ENCODE measurements at places on chromosomes 12 and 14.

- no peak for DNase-seq
Measured at GRCh38 chr12:89357297-89357730, 5.0 kb upstream of the DUSP6 start.

- no peak for DNase-seq
Measured at GRCh38 chr12:110763583-110763982, 20.9 kb upstream of the PPP1CC start.

GRCh38 chr12:43931187-43931586 lies 95.3 kb downstream of the TMEM117 start:
- no peak for DNase-seq

GRCh38 chr14:77270361-77271112 lies 469 bp downstream of the NGB start:
- no peak for DNase-seq

DNA sequence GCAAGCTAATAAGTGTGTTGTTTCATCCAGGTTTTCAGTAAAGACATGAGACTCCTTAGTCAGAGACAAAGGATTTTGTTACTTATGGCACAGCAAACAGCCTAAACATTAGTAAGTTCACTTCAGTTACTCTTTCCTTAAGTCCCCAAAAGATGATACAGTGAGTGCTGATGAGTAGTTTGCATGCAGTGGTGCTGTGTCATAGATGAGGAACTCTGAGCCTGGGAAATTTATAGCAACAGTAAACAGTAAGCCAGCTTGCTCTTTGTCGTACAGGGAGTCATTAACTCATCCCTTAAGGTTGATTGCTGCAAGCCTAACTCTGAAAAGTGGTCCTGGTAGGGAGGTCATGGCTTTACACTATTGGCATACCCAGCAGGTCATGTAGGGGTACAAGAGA lies 208.6 kb upstream of the OR4E1 start:
- no peak for DNase-seq

GRCh38 chr14:50926851-50927386 lies 17.4 kb downstream of the PYGL start:
- DNase-seq: no peak

DNA sequence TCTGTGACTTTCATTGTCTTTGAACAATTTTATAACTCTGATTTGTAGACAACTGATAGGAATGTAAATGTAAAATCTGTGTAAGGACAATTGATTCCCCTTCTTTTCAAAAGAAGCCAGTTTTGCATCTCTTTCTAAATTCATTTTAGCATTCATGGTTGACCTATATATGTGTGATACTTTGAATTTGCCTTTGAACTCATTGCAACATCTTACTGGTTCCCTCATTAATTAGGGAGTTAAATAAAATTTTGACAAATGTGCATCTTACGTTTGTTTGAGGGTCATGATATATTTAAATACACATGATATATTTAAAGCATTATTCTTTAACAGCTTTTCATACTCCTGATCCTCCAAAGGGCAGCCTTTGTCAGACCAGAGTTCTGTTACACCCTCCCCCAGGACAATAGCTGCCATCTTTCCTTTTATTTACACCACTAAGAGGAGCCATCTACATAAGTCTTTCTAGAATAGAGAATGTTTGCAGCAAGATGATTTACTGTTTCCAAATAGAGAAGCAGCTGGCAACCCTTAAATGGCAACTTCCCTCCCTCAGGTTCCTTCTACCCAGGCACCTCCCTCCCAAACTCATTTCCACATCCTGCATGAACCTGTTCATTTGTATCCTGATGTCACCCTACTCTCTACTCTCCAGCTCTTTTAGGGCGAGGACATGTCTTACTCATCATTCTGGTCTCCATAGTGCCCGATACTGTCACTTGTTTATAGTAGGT lies 40.2 kb upstream of the APPL2 start:
- DNase-seq: no peak

- DNase-seq: no peak
Measured at GRCh38 chr12:44101475-44101874, 265.6 kb downstream of the TMEM117 start.

GRCh38 chr14:95504135-95505029 lies 12.1 kb downstream of the SYNE3 start:
- DNase-seq: no peak

GRCh38 chr14:27836386-27836785 lies 930.2 kb upstream of the FOXG1 start:
- no peak for DNase-seq

GRCh38 chr12:89733579-89734201 lies 25.1 kb upstream of the ATP2B1 start:
- DNase-seq: no peak

DNA sequence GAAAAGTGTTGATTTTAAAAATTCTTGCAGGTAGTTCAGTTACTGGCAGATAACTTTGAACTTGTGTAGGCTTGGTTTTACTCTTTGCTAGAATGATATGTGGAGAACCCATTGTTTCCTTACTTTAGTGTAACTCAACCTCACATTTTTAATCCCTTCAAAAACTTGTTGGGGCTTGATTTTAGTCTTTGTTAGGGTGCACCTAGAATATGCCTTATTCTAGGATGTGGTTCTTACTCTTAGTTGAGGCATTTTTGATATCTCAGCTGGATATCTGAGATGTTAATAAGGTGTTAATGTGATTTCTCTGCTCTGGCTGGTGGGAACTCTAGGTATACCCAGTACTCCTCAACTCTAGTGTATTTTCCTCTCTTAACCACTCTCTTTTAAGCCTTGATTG lies 10.0 kb downstream of the MNAT1 start:
- no peak for DNase-seq

- DNase-seq: no peak
Measured at GRCh38 chr14:96059519-96060135, 20.5 kb downstream of the C14orf132 start.

DNA sequence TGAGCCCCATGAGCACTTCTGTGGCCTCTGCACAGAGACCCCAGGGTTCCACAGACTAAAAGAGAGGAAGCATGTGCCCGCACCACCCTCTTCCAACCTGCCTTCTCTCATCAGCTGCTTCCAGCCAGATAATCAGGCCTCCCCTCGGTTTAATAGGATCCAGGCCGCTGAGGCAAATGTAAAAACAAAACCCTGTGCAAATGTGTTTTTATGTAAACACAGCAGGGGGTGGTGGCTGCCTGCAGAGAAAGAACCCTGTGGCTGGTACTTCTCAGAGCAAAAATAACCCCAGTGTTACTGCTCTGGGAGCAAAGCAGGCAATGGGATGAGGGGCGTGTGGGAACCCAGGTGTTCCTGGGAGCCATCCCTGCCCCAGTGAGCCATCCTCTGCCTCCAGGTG lies 46.2 kb downstream of the WSCD2 start:
- no peak for DNase-seq
